ENCODE measurements at places on chromosomes 2 and 18.

DNA sequence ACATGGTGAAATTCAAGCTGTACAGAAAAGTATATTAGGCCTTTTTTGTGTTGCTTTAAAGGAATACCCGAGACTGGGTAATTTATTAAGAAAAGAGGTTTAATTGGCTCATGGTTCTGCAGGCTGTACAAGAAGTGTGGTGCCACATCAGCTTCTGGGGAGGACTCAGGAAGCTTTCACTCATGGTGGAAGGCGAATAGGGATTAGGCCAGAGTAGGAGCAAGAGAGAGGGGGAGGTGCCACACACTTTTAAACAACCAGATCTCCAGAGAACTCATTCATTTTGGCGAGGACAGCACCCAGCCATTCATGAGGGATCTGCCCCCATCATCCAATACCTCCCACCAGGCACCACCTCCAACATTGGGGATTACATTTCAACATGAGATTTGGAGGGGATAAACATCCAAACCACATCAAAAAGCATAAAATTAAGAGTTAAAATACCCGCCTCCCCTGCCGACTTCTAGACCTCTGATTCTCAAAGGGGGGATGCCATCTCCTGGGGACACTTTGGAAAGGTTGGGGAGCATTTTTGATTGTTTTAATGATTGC, 15.1 kb upstream of the LIPG start:
- no peak for DNase-seq

DNA sequence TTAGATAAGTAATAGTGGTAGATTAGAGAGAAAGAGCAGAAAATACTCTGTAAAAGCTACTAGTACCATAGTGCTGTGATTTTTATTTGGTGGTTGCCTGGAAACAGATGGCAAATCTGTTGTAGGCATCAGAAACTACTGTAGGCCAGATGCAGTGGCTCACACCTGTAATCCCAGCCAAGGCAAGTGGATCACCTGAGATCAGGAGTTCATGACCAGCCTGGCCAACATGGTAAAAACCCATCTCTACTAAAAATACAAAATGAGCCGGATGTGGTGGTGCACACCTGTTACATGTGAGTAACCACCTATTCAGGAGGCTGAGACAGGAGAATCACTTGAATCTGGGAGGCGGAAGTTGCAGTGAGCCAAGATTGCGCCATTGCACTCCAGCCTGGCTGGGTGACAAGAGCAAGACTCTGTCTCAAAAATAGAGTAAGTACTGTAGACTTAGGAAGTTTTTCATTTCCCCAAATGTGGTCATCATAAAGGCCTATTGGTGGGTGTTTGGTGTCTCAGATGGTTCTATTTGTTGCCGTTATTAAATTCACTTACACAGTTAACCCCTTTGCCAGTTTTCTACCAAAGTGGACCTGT, 79.6 kb downstream of the SPTBN1 start:
- no peak for DNase-seq

- DNase-seq = no peak
Observed at GRCh38 chr2:8876628-8877027, 39.2 kb upstream of the KIDINS220 start.

- DNase-seq = peak; percentile 55
Observed at GRCh38 chr18:23627321-23627720, 35.4 kb downstream of the ANKRD29 start.

GRCh38 chr2:169073963-169074751, 4.8 kb downstream of the DHRS9 start:
- DNase-seq = no peak

- DNase-seq = no peak
Observed at GRCh38 chr2:3000125-3000524, 377.5 kb downstream of the EIPR1 start.

- DNase-seq = peak; percentile 52
Observed at GRCh38 chr2:767440-767839, 90.2 kb upstream of the TMEM18 start.

- DNase-seq = no peak
Observed at GRCh38 chr2:45156605-45157004, 147.4 kb upstream of the SIX2 start.
